B cell (primary cell): ENCODE measurements at places on chromosomes 13 and 19. TPM values are rescaled to one million over a fixed set of nuclear protein-coding genes. Genes with fewer than 3 reads are reported as not detected.

DNA sequence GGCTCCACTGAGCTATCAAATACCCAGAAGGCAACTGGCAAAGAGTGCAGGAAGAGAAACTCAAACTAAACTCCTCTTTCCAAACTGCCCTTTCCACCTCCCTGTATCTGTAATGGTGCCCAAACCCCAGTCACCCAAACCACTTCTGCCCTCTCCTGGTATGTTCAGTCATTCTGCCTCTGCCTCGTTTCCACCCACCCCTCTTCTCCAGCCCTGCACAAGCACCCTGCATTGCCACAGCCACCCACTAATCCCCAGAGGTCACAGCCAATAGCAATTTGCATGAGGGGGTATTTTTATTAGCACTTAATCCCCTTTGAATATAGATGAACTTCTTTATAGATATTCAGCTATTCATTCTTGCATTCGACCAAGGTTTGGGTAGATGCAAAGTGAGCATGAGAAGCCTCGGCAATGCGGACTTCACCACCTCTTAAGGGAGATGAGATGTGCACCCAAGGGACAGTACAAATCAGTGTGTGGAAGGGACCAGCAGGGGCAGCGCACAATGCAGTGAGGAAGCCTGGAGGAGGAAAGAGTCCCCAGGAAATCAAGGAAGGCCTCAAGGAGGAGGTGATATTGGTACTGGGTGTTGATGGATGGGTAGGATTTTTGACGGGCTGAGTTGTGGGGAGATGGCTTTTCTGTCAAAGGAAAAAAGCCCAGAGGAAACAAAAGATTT is 12.4 kb downstream of the TMEM272 start:
- DNase-seq: peak; percentile 65

- no peak for DNase-seq
These were observed 63.4 kb upstream of the LRCH1 start for GRCh38 chr13:46489586-46490023.

DNA sequence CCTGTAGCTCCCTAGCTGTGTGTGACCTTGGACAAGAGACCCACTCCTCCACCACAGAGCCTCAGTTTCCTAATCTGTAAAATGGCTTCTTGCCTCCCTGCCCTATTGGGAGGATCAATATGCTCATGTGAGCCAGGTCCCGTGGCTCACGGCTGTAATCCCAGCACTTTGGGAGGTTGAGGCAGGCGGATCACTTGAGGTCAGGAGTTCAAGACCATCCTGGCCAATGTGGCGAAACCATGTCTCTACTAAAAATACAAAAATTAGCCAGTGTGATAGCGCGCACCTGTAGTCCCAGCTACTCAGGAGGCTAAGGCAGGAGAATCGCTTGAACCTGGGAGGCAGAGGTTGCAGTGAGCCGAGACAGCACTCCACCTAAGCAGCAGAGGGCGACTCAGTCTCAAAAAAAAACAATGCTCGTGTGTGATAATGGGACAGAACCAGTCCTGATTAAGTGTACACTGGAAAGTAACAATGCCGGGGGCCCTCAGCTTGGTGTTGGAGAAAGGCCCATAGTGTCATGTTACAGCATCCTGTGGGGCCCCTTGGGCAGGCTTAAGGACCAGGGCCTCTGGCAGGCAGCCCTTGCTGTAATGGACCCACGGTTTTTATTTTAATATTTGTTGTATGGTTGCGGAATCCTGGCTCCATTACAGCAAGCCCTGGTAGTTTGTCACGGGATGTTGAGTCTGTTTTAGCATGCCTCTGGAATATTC is 6.8 kb downstream of the RPS11 start:
- peak; percentile 72 for DNase-seq

- DNase-seq: no peak
These were observed 60.7 kb downstream of the PAN3 start for GRCh38 chr13:28199089-28199488.

- no peak for DNase-seq
These were observed 17.3 kb downstream of the UPF1 start for GRCh38 chr19:18848878-18849661.

DNA sequence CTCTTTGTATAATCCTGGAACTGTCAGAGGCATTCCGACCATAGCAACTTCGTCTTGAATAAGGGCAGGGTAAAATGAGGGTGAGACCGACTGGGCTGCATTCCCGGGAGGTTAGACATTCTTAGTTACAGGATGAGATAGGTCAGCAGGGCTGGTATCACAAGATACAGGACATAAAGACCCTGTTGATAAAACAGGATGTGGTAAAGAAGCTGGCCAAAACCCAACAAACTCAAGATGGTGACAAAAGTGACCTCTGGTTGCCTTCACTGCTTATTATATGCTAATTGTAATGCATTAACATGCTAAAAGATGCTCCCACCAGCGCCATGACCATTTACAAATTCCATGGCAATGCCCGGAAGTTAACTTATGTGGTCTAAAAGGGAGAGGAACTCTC is 27.7 kb upstream of the MBNL2 start:
- DNase-seq: no peak

GRCh38 chr19:31882709-31883108 is 462.7 kb upstream of the ZNF507 start:
- DNase-seq: no peak

DNA sequence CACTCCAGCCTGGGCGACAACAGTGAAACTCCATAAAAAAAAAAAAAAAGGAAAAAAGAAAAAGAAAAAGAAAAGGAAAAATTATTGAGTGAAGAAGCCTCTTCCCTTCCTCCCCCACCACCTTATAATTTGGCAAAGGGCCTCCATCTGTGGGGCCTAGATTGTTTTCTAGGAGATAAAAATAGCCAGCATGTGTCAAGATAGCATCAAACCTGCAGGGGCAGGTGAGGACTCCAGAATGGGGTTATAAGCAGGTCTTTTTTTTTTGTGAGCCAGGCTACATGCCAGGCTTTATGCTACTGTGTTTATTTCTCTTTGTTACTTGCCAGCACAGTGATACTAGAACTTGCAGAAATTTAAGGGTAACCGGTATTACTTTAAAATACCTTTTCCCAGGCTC is 11.7 kb upstream of the TRIM13 start:
- no peak for DNase-seq

DNA sequence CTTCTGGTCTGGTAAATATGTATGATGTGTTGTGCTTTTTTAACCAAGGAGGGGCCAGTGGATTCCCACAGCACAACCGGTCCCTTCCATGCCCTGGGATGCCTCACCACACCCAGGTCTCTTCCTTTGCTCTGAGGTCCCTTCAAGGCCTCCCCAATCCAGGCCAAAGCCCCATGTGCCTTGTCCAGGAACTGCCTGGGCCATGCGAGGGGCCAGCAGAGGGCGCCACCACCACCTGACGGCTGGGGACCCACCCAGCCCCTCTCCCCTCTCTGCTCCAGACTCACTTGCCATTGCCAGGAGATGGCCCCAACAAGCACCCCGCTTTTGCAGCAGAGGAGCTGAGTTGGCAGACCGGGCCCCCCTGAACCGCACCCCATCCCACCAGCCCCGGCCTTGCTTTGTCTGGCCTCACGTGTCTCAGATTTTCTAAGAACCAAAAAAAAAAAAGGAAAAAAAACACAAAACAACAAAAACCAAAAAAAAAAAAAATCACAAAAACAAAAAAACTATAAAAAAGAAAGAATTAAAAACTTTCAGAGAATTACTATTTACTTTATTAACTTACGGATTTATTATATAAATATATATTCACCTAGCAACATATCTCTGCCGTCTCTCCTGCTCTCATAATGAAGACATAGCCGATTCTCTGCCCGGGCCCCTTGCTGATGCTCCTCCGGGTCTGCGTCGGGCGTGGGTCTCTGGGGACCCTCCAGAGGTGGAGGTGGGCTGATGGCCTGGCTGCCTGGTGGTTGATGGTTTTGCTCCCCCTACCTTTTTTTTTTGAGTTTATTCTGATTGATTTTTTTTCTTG is 14.4 kb downstream of the CAPN12 start:
- peak; percentile 84 for DNase-seq

RHPN2 gene
- total RNA-seq: 5.2 and 5.5 TPM in 2 replicates
